ENCODE measurements at places on chromosomes 2 and 18.

DNA sequence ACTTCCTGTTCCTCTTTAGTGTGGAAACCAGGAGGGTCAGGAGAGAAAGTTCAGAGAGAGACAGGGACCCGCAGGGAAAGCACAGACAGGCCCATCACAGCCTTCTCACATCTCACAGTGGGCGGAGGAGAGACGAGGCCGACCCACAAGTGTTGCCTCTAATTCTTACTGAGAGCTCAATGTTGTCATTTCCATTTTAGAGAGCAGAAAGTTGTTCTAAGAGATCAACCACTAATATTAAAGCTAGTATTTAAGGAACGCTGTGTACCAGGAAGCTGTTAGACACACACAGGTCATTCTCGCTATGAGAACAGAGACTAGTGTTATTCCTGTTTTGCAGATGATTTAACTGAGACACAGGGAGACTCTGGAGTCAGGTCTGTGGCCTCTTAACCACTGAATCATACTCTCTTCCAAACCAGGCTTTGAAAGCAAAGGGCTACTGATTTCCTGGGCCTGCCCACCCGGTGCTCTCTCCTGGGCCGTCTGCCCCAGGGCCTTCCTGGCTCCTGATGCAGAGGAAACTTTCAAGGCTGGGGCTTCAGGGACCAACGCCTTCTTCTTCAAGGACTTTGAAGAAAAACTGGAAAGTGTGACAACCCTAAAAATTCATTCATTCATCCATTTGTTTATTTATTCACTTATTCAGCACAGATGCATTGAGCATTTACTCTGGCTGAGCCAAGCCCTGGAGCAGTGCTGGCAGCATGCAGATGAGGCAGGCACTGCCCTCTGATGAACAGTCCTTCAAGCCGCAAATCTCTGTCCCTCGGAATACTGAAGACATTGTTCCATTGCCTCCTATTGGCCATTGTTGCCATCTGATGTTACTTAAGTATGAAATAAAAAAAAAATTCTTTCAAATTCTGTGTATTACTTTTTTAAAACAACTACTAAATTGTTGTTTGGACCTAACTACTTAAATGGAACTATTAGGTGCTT, 37.2 kb upstream of the BIN1 start:
- DNase-seq: no peak

DNA sequence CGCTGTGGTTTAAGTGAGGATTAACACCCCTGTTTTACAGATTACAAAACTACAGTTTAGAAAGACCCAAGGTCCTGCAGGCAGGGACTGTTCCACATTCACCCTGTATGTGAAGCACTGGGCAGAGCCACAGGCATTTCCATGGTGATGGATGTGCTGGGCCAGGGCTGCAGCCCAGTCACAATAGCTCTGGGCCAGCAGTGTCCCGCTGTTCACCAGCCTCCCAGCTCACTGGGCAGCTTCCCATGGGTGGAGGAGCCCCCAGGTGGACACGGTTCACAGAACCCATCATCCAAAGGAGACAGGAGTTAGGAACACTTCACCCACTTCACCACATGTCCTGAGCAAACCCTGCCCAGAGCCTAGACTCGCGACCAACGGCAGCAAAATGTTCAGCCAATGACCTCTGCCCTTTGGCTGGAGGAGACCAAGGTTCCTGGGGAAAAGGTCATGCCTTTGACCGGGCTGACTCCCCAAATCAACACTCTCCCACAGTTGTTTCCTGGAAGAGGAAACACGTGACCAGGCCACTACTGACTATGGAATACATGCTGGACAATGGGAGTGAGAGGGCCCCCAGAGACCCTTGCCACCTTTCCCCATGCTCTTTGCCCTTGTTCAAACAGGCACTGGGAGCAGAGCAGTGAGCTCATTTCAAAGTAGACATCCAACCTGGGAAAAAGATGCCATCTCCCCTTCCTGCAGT, 28.0 kb upstream of the SLC35F6 start:
- DNase-seq: no peak

- no peak for DNase-seq
Measured at GRCh38 chr18:49738721-49739120, 74.6 kb downstream of the ACAA2 start.

DNA sequence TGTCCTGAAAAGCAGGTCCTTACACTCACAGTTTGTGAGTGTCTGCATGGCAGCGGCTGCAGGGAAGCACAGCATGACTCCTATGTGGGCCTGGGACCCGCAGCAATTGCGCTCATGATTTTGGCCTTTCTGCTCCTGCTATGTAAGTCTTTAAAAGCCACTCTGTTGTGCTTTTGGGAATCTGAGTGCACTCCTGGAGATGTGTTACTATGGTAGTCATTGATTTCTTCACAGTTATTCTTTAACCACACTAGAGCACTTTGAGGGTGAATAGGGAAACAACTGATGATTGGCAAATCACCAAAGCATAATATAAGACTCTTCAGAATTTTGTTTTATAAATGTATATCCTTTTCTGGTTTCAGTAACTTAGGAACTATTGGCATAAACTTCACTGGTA, 40.9 kb downstream of the DSG2 start:
- no peak for DNase-seq

- DNase-seq: no peak
Measured at GRCh38 chr2:134229540-134229939, 24.3 kb upstream of the MGAT5 start.

DNA sequence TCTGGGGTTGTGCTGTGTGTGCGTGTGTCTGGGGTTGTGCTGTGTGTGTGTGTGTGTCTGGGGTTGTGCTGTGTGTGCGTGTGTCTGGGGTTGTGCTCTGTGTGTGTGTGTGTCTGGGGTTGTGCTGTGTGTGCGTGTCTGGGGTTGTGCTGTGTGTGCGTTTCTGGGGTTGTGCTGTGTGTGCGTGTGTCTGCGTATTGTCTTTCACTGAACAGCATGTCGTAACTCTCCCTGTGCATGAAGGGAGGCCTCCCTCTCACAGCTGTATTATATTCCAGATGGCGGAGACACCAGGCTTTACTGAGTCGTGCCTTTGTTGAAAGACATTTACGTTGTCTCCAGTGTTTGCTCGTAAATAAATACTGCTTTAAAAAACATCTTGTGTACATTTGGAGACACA, 5.9 kb downstream of the ACKR3 start:
- no peak for DNase-seq

DNA sequence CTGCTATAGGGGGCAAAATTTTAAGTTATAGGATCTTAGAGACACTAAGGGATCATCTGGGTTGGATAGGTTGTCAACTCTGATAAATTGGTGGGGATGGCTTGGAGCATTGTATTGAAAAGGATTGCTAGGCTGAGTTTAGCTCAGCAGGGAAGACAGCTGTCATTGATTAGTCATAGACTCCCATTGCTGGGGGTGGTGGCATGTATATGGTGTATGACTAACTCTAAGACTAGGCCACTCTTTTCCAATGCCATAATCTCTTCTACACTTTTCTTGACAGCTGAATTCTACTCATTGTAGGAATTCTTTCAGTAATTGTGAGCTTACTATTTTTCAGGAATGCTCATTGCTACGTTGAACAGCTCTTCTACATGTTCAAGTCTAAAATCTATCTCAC, 81.3 kb upstream of the PELI1 start:
- no peak for DNase-seq

GRCh38 chr2:30504731-30505130, 57.7 kb downstream of the LCLAT1 start:
- no peak for DNase-seq

GRCh38 chr2:31980674-31981356, 30.0 kb downstream of the MEMO1 start:
- DNase-seq: peak; percentile 19

- DNase-seq: no peak
Measured at GRCh38 chr2:177708660-177709444, 316.3 kb downstream of the AGPS start.

Measured in CD4-positive, alpha-beta T cell treated with Interferon gamma for 1 hour (primary cell).